NCI-H1417 treated with DMSO at 0.1 percent for 48 hours (cell line): ENCODE measurements at places on chromosomes 1 and 21.

DNA sequence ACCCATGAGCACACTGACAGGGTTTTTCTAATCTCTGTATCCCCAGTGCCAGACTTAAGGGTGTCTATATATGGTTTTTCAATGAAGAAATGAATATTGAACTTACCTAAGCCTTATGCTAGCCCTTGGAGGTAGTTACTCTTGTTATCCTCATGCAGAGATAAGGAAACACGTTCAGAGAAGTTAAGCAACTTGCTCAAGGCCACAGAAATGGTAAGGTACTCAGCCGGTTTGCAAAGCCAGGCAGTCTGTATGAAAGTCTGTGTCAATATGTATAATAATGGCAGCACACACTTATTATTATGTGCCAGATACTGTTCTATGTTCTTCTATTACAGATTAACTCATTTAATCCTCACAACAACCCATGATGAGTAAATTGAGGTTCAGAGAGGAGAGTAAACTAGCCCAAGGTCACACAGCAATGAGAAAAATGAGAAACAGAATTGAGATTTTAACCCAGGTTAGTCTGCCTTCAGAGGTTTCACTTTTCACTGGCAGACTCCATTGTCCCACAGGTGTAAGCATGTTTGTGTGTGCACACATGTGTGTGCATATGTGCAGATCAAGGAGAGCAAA, 54.6 kb upstream of the CSF3R start:
- no peak for DNase-seq

- DNase-seq = no peak
Measured at GRCh38 chr1:85327759-85328158, 51.3 kb upstream of the BCL10 start.

GRCh38 chr1:233654658-233655280, 40.9 kb downstream of the KCNK1 start:
- DNase-seq = no peak

- DNase-seq = no peak
Measured at GRCh38 chr1:247401310-247402119, 14.5 kb upstream of the NLRP3 start.

- no peak for DNase-seq
Measured at GRCh38 chr1:234532503-234532922, 53.5 kb upstream of the TARBP1 start.

DNA sequence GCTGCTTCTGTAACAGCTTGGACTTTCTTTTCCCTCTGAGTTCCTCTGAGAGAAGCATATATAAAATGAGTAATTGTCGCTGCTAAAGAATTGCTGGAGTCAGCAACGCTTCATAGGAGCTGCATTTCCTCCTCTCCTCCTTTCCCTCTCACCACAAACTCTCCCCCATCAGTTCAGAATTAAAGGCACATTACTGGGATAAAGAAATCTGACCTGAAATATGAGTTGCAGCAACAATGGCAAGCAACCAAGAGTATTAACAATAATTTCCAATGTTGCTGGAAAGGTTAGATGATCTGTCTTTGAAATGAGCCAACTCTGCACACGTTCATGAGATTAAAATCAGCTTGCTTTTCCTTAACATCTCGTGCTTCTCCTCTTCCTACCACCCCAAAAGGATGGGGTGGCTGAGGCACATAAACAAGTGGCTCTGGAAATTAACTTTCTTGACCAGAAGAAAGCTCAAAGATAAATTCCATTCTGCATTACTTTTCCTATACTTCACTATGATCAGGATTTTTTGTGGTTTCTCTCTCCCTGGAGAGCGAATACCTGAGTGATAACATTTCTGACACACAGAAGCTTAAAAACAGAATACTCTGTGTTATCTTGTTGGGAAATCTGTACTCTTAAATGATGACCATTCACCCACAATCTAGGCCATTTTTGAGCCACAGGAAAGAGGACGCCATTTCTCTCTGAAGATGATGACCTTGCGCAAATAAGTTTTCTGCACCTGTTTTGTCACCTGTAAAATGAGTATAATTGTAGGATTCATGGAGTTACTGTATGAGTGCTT, 90.2 kb downstream of the TGFBR3 start:
- DNase-seq = no peak

- DNase-seq = no peak
Measured at GRCh38 chr1:220673921-220674320, 16.2 kb upstream of the C1orf115 start.

DNA sequence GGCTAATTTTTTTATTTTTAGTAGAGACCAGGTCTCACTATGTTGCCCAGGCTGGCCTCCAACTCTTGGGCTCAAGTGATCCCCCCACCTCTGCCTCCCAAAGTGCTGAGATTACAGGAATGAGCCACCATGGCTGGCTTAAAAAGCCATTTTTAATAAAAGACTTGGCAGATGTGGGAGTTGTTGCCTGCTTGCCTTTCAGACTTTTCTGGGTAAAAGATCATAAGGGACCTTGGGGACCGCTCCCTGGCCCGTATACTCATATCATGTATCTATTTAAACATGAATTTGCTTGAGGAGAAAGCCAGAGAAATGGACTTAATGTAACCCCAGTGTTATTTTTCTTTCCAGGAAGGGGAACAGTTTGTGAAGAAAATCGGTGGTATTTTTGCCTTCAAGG, 23.4 kb upstream of the PODN start:
- no peak for DNase-seq

GRCh38 chr1:209527993-209528717, 55.4 kb upstream of the CAMK1G start:
- DNase-seq = peak; percentile 25

GRCh38 chr1:91596474-91596873, 95.8 kb downstream of the CDC7 start:
- no peak for DNase-seq

DNA sequence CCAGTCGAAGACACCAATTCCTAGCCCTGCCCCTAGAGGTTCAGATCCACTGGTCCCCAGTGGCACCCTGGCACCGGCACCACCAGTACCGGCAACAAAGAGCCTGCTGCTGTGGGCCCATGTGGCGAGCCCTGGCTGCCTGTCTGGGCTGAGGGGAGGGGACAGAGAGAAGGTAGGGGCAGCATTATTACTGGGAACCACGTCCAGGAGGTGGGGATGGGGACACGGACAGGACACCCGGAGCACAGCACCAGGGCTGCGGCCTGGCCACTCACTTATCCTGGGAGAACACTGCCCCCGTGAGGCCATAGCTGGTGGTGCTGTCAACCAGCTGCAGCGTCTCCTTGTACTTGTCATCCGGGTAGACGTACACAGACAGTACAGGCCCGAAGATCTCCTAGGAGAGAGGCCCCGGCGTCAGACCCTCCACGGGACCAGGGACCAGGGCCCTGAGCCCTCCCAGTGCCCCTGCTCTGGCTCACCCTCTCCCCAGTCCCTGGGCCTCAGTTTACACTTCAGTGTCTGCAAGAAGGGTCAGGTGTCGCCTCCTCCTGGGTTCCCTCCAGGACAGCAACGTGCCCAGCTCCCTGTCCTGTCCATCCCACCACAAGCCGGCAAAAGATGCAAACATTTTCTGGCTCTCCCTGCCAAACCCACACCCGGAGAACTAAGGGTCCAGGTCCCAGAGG, 15.8 kb upstream of the TAS1R2 start:
- no peak for DNase-seq

DNA sequence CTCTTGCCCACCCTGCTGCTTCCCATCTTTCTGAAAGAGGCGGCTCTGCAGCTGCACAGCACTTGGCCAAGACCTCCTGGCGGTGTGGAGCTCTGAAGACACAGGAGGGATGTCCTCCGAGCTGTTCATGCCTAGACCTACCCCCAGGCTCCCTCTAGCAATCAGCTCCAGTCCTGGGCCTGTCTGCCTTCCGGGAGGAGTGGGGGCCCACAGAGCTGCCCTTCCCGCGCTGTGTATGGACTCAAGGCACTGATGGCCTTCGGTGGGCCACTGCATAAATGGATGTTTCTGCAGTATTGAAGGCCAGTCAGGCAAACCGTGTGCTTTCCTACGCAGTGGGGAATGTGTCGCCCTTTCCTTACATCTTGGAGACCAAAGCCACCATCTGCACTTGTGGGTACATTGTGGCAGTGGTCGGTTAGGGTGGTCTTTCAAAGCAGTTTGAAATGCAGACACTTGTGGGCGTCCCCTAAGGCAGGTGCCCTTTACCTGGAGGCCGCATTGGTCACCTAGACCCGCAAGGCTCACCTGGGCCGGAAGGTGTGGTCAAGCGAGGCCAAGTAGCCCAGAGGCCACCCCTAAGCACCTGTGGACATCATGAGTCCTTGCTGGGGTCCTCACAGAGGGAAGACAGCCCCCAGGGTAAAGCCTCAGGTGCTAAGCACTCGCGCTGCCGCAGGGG, 912 bp upstream of the PKNOX1 start:
- no peak for DNase-seq

GRCh38 chr21:42447732-42448131, 44.0 kb downstream of the UBASH3A start:
- DNase-seq = no peak

DNA sequence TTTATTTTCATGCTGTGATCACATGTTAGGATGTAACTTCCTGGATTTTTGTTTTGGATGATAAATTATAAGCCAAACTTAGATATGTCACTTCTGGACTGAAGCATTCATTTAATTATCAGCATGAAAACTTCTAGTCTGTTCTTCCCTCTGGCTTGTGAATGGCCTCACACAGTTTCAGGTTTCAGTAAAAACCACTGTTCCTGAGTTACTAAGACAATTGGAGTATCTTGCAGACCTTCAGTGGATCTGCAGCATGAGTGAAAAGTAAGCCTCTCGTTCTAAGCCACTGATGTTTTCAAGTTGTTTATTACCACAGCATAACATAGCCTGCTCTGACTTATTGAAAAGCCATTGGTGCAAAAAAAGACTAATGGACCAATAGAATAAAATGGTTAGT, 55.3 kb upstream of the RGS21 start:
- DNase-seq = no peak

- DNase-seq = no peak
Measured at GRCh38 chr1:150575072-150575489, 4.3 kb downstream of the MCL1 start.

GRCh38 chr1:213956295-213956770, 31.4 kb upstream of the PROX1 start:
- no peak for DNase-seq
